CD4-positive, alpha-beta T cell treated with Interleukin-4 for 4 hours (primary cell): ENCODE measurements at places on chromosomes 16 and 17.

DNA sequence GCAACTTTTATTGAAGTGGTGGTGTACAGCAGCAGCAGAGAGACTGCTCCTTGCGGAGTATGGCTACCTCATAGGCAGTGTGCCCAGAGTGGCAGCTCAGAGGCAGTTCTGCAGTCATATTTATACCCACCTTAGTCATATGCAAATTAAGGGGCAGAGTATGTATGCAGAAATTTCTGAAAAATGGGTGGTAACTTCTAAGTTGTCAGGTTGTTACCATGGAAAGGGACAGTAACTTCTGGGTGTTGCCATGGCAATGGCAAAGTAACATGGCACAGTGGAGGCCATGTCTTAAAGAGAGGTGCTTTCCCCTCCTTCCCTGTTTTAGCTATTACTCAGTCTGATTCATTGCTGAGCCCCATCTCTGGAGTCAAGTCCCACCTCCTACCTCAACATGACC is 53.4 kb downstream of the MEOX1 start:
- peak; percentile 16 for DNase-seq

DNA sequence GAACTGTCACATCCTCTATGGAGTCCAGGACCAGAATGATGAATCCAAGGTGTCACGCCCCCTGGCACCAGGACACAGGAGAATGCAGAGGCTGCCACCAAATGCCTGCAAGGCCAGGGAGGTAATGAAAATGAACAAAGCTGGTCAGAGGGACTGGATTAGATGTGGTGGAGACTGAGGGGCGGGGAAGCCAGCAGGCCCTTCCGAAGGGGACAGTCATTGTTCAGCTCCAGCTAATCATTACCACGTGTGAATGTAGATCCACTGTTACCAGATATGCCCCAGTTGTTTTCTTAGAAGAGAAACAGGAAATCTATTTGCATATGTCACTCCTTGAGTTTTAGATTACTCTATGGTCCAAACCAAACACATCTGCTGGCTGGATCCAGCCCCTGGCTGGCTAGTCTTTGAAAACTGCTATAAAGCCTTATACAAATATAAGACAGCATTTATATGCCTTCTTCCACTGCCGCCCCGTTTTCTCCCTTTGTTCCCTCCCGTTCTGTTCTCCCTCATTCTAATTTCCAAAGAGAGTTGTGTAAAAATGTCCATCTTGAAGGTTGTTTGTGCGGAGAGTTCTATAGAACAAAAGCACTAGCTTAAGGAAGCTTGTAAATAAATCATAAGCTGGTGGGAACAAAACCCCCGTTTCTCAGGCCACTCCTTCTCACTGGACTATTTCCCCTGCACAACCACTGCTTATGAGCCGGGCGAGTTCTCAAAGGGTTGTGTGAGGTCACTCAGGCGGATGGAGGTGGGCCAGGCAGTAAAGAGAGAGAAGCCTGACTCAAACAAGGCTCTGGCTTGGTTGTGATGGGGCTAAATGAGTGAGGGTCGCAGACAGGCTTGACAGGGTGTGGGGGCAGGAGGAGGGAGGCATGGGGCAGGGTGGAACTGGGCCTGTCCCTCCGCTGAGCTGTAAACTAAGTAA is 14.2 kb downstream of the CRYM start:
- DNase-seq, result no peak

DNA sequence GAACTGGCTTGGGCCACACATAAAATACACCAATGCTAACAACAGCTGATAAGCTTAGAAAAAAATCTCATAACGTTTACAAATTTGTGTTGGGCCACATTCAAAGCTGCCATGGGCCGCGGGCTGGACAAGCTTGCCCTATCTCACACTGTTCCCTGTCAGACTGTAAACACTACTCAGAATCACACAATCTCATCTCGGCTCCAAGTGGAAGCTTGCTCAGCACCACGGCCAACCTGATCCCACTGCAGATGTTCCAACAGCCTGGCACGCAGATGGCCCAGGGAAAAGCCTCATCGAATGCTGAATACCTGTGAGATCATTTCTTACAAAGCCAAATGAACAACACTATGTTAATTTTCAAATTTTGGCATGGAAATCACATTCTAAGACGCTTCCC is 125.8 kb downstream of the ANKRD11 start:
- DNase-seq, result no peak

DNA sequence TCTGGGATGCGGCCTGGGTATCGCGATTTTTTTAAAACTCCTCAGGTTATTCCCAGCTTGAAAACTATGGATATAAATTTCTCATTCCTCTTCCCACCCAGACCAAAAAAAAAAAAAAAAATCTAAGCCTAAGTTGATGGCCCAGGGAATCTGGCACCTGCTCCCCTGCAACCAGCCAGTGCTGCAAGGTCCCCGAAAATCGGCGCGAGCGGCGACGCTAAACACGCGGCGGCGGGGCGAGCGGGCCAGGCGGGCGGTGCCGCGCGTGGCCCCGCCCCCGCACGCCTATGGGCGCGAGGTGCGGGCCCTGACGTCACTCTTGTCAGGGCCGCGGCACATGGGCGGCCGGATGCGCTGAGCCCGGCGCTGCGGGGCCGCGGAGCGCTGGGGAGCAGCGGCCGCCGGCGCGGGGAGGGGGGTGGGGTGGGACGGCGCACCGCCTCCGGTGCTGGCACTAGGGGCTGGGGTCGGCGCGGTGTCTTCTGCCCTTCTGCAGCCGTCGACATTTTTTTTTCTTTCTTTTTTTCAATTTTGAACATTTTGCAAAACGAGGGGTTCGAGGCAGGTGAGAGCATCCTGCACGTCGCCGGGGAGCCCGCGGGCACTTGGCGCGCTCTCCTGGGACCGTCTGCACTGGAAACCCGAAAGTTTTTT is at the start of gene HLF:
HLF (plus strand) TSS at position 316 of the 654 bp plus-strand sequence. CDS start 525 bp downstream, outside the sequence.
- DNase-seq, result peak; percentile 76

DNA sequence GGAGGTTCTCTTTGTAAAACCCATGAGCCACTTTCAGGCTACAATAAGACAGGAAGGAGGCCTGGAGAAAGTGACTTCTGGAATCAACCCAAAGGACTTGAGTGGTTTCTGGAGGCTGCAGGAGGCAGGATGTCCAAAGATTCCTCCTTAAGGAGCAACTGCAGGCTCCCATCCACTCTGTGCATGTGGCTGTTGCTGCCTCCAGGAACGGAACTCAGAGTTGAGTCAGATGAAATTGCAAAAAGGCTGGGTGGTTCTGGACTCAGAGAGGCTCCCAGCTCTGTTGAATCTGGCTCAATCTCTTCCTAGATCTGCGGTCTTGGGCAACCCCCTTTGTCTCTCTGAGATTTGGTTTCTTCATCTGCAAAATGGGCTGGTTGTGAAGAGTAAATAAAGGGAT is 197.1 kb downstream of the SHISA9 start:
- DNase-seq, result no peak

GRCh38 chr17:19001907-19002590 is 2.5 kb downstream of the FAM83G start:
- no peak for DNase-seq

GRCh38 chr17:45018848-45019711 is 32.4 kb downstream of the DCAKD start:
- DNase-seq, result peak; percentile 10

DNA sequence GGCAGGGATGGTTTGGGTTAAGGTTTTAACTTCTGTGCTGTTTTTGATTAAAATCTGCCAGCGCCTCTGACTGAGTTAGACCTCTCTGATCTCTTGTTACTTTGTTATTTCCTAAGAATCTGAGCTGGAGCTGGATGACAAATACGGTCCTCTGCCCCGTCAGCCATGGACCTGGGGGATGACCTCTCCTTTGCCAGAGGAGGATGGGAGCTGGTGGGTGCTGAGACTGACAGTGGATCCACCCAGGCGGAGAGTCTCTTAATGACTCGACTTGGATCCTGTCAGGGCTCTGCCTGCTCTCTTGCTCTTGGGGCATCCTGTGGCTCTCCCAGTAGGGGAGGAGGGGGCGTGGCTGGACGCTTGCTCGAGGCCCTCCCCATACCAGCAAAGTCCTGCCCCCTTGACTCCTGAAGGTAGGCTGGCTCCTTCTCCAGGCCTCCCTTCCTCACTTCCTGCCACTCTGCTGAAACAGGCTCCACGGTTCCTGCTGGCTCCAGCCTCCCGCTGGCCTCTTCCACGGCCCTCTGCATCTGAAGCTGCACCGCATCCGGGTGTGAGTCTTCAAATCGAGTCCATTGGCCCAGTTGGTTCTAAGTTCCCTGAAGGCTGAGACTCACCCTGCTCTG is 24.8 kb upstream of the MAP3K14 start:
- DNase-seq, result no peak

- DNase-seq, result no peak
Observed at GRCh38 chr17:80294653-80295052, 34.0 kb downstream of the RNF213 start.

DNA sequence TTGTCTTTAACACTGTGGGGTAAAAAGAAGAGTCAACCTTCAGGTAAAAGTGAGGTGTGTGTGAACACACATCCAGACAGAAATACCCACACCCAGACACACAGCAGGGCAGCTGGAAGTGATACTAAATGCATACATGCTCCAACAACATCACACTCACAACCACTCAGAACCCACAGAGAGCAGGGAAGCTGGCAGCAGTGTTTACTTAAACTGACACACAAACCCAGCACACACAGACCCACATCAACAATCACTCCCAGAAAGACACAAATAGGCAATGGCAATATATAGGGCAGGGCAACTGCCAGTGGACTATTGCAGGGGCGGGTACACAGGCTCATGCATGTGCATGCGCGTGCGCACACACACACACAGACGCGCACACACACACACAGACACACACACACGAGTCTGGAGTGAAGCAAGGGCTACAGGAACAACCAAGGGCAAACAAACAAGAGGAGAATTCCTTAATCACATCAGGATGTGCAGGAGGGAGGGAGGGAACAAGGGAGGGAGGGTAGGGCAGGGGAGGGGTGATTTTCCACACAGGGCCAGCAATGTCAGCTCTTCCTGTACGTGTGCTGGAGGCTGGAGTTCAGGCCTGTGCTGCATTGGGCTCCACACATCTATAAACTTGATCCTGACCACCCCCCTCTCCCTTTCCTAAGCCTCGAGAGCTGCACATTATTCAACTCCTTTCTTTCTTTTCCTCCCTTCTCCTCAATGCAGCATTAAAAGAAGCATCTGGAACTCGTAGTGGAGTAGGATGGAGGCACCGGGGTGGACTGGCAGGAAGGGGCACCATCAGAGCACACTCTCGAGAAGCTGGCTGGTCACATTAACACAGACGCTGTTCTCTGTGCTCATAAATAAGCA is 30.1 kb downstream of the HIC1 start:
- DNase-seq, result no peak

DNA sequence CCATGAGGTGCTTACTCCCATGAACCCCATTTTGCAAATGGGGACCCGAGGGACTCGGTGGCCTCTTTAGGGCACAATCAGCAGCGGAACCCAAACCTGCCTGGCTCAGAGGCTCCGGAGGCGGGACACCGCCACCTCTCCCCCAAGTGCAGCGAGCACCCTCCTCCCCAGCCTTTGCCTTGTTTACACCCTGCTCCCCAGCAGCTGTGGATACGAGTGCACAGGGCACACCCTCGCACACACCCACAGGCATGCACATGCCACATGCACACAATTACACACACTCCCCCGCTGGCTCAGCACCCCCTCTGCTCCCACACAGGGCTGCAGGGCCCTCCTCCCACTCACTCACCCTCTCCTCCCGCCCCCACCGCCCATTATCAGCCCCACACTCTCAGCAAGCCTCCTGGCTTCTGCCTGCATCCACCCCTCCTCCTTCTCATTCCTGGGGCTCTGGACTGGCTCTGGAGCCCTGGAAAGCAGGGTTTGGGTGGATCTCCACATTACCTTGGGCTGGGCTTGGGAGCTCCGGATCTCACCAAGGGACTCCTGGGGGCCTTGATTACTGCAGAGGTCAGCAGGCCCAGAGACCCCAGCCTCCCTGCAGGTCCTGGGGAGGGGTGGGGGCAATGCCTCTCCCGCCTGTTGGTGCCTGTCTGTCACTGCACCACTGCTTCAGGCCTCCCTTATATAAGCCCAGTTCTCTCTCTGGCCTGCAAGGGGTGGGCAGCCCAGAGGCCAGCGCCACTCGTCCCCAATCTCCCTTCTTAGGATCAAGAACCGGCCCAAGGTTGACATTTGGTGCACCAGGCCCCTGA is 6.4 kb downstream of the PDK2 start:
- no peak for DNase-seq

- no peak for DNase-seq
Observed at GRCh38 chr16:75742424-75743047, 16.2 kb upstream of the CPHXL start.

- no peak for DNase-seq
Observed at GRCh38 chr16:25006504-25007056, 8.6 kb downstream of the ARHGAP17 start.

DNA sequence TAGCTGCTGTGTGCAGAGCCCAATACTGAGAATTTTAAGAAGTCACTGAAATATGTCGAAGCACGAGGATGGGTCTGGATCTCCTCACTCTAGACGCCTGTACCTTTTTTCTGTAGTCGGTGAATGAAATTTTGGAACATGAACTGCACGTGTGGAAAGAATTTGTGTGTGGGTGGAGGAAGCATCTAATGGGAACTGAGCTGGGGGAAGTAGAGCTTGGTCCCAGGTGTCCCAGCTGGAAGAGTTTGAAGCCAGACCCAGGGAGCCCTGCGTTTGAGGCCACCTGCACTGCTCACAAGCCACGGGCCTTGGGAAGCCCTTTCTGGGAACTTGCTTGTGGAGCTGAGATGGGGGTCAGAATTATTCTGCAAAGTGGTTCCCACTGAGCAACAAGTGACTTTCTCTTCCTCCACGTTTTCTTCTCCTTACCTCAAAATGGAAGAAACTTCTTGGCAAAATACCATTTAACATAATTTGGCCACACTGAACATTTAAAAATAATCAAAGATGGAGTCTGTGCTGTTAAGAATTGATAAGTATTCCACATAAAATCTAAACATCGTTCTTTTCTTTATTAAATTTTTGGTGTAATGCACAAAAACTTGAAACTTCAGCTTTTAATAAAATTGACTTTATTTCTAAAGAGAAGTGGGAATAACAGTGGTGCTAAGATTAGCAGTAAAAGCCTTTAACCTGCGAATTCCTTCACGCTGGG is 163.8 kb downstream of the PRKCA start:
- DNase-seq, result no peak

- DNase-seq, result no peak
Observed at GRCh38 chr16:3295209-3295608, 10.0 kb downstream of the TIGD7 start.

DNA sequence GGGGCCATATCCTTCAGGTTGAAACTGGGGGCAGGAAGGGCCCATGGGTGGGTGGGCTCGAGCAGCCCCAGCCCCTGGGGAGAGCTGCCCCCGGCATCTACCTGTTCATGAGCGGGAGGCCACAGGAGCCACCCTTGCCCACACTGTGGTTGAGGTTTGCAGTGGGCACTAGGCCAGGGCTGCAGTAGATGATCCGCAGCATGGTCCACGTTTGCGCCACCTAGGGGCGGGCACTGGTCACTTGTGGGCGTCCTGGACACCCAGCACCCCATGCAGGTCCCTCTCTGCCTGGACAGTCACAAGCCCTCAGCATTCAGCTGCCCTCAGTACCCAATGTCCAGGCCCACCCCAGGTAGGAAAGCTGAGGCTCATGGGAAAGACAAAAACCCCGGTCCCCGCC is 1.8 kb upstream of the JMJD8 start:
- DNase-seq, result no peak

DNA sequence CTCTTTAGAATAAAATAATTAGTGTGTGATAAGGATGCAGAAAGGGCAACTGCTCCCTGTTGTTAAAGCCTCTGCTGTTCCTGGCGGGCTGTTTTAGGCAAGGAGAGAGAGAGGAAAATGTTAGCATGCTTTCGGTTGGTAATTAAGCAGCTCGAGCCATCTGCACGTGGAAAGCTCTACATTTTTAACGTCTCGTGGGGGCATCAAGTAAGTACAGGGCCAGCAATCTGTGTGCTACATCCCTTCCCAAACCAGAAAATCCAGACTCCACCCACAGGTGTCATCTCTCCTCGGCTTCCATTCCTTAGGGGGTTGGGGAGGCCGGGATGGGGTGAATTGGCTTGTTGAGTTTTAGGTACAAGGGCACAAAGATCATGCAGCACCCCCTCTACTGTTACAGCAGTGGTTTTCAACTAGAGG is 62.4 kb upstream of the MARCHF10 start:
- no peak for DNase-seq
